ENCODE measurements at places on chromosomes 16 and 17. TPM values are rescaled to one million over a fixed set of nuclear protein-coding genes. Genes with fewer than 3 reads are reported as not detected.

ABCA10 gene
- 0.11 TPM for polyA plus RNA-seq

SCIMP gene
- not detected for polyA plus RNA-seq

ENPP7 gene
- polyA plus RNA-seq = not detected

ADGRG1 gene
- 2.6 TPM for polyA plus RNA-seq

TP53TG3F gene
- 0.02 TPM for polyA plus RNA-seq

DNASE1L2 gene
- polyA plus RNA-seq = 2.5 TPM

MRPL38 gene
- 62.5 TPM for polyA plus RNA-seq

TGFB1I1 gene
- polyA plus RNA-seq = 29.7 TPM

ZG16 gene
- polyA plus RNA-seq = not detected

TP53TG3 gene
- polyA plus RNA-seq = 2.4 TPM

ARHGDIG gene
- polyA plus RNA-seq = 4.9 TPM

KRTAP2-2 gene
- polyA plus RNA-seq = not detected

INCA1 gene
- polyA plus RNA-seq = 1.2 TPM

MMP25 gene
- 0.05 TPM for polyA plus RNA-seq

NHERF1 gene
- 26.9 TPM for polyA plus RNA-seq

Measured in SK-N-SH (cell line).